ENCODE measurements at places on chromosomes 3 and 15.

GRCh38 chr3:96319166-96319565 is 495.2 kb upstream of the EPHA6 start:
- no peak for DNase-seq

- no peak for DNase-seq
Measured at GRCh38 chr3:52452570-52453221, 1.1 kb downstream of the TNNC1 start.

DNA sequence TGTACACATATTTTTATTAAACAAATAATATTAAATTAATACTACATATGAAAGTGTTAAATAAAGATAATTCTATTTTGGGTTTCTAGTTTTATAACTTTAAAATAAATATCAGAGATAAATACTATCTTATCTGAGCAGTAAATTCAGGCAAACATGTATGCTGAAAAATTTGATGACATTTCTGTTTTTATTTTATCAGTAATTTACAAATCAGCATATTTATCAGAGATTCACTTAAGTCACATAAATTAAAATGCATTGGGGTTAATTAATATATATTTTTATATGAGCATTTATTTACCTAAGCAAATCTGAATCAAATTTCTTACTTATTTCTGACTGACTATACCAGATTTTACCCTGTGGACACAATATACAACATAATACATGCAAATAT is 1499.8 kb downstream of the OTOL1 start:
- DNase-seq, result no peak

GRCh38 chr3:111542611-111543300 is 759 bp downstream of the CD96 start:
- no peak for DNase-seq

- no peak for DNase-seq
Measured at GRCh38 chr3:114364806-114365654, 71.2 kb downstream of the TIGIT start.

- no peak for DNase-seq
Measured at GRCh38 chr15:25093455-25094029, 138.8 kb downstream of the SNRPN start.

GRCh38 chr3:52176180-52176752 is 21.7 kb upstream of the ALAS1 start:
- no peak for DNase-seq

DNA sequence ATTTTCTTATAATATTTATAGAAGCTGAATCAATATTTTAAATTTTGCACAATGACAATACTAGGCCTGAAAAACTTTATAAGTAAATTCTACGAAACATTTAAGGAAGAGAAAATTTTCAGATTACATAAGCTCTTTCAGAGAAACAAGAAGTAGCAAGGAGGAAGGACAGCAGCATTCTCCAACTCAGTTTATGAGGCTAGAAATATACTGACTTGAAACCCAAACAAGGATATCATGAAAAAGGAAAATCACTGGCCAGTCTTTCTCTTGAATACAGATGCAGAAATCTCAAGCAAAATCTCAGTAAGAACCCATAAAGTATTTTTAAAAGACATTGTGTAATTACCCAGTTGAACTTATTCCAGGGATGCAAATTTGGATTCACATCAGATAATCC is 121.3 kb downstream of the STAC start:
- DNase-seq, result no peak

- DNase-seq, result no peak
Measured at GRCh38 chr3:140655678-140656077, 22.2 kb upstream of the TRIM42 start.

DNA sequence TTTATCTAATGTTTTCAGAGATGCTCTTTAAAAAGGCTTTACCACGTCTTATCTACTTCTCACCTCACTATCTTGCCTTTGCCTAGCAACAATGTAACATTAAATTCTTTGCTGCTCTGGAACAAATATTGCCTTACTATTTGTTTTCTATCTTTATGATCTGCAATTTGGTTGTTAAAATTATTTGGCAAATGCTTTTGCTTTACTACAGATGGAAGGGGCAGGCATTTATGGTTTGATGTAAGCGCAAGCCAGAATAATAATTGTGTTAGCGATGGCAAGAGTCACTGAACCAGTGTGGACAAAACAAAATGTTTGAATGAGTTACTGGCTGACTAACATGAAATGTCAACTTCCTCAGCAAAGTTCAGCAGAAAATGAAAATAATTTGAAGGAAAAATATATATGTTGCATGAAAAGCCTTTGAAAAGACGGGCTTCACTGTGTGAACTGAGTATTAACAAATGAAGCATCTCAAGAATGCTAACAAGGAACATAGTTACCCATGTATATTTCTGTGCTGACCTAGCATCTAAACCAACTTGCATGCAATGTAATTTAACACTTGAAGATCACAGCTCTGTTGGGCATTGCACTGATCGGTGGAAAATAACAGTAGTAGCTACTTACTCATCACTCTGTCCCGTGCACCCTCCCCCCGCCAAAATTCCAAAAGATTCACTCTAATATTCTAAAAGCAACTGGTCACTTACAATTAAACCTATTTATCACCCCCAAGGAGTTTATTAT is 454.0 kb upstream of the ARHGEF26 start:
- no peak for DNase-seq

DNA sequence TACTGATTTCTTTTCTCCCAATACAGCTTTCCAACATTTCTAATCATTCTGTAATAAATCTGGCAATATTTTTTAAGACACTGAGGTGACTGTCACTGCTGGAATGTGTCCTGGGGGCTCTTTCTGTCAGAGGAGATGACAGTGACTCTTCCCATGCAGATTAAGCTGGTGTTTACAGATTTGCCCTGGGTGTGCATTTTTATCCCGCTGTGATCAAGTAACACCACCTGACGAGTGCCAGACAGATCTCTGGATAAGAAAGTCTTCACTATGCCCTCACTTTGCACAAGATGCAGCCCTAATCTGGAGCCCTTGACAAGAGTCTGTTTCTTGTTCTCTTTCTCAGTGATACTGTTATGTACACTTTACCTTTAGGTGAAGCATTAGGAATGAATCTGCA is 477.7 kb downstream of the ZIC1 start:
- DNase-seq, result no peak

GRCh38 chr3:181700168-181701087 is 11.3 kb upstream of the SOX2 start:
- no peak for DNase-seq

GRCh38 chr3:14110699-14111098 is 14.0 kb downstream of the CHCHD4 start:
- DNase-seq, result no peak

GRCh38 chr3:16697443-16698147 is 92.4 kb upstream of the DAZL start:
- DNase-seq, result no peak

- no peak for DNase-seq
Measured at GRCh38 chr3:110077093-110077492, 739.7 kb upstream of the DPPA4 start.

DNA sequence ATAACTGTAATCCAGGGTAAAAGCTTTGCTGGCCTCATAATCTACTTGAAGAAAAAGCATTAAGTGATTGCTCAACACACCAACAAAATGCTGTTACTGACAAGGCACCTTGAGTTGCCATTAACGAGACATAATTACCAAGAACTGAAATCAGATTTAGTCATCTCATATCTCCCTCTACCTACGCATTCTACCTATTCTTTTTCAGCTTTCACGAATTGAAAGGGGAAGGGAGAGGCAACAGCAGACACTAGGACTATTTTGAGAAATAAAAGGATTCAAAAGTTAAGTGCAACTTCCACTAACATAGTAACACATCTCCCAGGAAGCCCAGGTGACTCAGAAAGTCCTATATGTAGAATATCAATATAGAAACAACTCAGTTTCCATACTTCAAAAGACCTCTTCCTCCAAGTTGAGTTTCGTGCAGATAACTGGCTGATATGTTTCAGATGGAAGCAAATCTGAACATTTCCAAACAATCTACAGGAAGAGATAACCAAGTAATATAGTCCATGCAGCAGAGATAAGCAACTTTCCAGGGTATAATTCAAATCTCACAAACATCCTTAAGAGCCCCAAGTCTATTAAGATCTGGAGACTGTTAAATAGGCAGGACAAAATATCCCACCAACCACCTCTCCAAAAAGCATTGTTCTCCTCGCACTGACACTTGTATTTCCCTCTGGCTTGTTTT is 1.9 kb downstream of the OSBPL10 start:
- DNase-seq, result no peak

- no peak for DNase-seq
Measured at GRCh38 chr3:197458179-197458707, 97.5 kb downstream of the BDH1 start.

GRCh38 chr15:70853318-70853972 is 512 bp downstream of the LARP6 start:
- no peak for DNase-seq

DNA sequence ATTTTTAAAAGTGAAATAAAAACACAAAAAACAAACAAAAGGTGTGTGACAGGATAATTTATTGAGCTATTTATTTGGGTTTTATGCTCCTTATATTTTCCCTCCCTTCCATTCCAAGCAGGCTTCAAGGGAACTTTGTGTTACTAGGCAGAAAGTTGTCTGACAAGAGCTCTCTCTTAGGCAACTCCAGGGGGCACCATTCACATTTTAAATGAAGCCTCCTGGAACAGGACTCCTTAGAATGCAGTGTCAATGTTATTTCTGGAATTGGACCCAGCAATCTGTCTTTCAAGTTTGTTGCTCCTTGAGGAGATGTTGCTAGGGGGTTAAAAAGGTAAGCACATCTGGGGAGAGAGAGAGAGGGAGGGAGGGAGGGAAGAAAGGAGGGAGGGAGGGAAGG is 5.4 kb upstream of the RFX7 start:
- no peak for DNase-seq

- DNase-seq, result no peak
Measured at GRCh38 chr3:23875113-23875725, 41.6 kb downstream of the NKIRAS1 start.

GRCh38 chr3:119600732-119601131 is 3.0 kb downstream of the PLA1A start:
- no peak for DNase-seq

DNA sequence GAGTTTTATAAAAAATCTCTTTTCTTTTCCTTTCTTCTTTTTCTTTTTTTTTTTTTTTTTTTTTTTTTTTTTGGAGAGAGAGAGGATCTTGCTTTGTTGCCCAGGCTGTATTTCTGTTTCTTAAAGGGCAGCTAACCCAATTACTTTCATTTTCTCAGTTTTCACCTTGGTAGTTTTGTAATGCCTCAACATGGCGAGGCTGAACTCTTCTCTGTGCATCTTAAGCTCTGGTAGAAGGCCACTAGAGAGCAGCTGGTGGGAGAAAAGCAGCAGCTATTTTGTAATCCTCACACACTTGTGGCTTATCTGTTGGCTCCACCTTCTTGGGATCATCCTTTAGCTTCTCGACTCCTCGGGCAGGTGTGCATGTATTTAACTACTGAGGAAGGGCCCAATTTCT is 152.2 kb upstream of the MEIS2 start:
- DNase-seq, result no peak

DNA sequence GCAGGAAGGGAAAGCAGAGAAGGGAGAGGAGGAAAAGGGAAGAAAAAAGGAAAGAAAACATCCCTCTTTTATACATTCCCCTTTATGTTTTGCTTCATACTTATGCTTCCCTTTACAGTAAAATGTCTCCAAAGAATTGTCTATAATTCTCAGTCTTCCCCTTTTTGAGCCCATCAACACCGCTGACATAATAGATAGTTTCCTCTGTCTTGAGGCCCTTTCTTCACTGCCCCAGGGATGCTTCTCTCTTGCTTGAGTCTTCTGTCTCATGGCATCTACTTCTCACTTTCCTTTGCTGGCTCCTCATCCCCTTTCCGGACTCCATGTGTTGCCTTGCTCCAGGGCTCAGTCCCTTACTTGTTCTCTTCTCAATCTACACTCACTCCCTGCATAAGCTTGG is 99.7 kb upstream of the DAZL start:
- DNase-seq, result no peak

GRCh38 chr3:181913254-181913653 is 201.5 kb downstream of the SOX2 start:
- DNase-seq, result no peak

GRCh38 chr3:61714225-61714624 is 152.9 kb downstream of the PTPRG start:
- no peak for DNase-seq

- DNase-seq, result no peak
Measured at GRCh38 chr3:149299938-149300801, 33.3 kb downstream of the TM4SF18 start.

DNA sequence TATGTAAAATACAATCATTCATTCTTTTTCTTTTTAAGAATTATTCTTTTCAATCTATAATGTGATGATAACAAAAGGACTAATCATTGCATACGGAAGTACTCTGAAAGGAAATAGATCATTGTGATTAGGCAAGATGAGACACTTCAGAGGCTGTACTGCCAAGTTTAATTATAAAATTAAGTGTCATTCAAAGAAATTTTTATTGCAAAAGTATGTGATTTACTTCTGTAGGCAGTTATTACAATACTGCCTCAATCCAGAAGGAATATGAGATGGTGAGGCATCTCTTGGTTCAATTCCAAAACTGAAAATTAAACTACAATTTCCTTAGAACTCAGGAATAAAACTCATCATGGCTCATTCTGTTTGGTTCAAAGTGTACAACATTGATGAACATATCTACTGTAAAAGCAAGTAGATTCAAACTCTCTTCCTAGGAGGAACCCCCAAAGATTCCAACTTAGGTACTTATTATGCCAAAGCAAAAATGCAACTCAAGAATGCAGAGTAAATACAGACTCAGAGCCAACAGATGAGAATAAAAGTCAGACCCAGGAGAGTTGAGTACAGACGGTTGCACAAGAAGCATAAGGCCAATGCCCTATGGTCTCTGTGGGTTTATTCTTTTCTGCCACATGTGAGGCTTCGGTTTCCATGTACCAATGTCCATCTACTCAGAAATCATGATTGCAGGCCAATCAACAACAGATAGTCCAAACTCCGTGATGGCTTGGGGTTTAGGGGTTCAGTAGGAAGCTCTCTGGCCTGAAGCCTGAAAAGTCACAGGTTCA is 118.5 kb upstream of the WNT5A start:
- DNase-seq, result no peak

GRCh38 chr3:44033123-44033522 is 208.6 kb upstream of the TOPAZ1 start:
- DNase-seq, result no peak

GRCh38 chr3:52792413-52792812 is 2.2 kb upstream of the ITIH3 start:
- no peak for DNase-seq

GRCh38 chr3:189537135-189537534 is 94.1 kb upstream of the TP63 start:
- DNase-seq, result no peak

DNA sequence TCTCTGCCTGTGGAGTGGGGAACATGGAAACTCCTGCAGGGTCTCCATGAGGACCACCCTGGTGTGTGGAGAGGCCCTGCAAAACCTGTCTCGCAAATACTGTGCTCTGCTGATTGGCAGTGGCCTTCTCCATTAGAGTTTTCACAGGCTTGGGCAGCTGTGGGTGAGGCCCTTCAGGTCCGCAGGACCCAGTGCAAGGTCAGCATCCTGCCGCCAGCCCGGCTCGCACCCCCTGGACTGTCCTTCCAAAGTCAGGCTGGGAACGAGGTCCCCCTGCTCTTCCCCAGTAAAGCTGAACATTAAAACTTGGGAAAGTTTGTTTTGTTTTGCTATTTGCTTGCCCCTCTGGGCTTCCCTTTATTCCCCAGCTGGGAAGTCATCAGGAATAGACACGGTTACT is 85.0 kb upstream of the PLXNA1 start:
- no peak for DNase-seq
